ENCODE measurements at places on chromosomes 3 and 15.

GRCh38 chr3:95798628-95799027 is 1015.8 kb upstream of the EPHA6 start:
- DNase-seq: no peak

GRCh38 chr15:47398594-47398993 is 318.7 kb upstream of the SEMA6D start:
- DNase-seq: no peak

- DNase-seq: no peak
Measured at GRCh38 chr15:64610257-64610919, 150.0 kb downstream of the ZNF609 start.

GRCh38 chr3:156728267-156728985 is 54.0 kb downstream of the TIPARP start:
- DNase-seq: no peak

DNA sequence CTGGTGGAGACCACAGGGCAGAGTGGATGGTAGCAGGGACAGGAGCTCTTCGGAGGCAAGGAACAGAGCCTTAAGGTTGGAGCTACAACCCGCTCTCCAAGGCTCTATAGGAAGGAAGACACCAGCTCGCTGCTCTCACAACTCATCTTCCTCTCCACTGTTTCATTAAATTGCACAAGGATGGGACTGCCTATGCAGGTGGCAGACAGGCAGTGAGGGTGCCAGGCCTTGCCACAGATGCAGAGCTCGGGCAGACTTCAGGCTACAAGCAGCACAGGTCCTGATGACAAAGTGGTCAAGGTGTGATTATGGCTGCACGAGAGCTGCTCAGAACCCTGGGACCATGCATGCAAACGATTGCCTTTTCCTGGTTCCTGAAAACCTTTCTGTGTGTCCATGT is 144.6 kb downstream of the FOXP1 start:
- no peak for DNase-seq

DNA sequence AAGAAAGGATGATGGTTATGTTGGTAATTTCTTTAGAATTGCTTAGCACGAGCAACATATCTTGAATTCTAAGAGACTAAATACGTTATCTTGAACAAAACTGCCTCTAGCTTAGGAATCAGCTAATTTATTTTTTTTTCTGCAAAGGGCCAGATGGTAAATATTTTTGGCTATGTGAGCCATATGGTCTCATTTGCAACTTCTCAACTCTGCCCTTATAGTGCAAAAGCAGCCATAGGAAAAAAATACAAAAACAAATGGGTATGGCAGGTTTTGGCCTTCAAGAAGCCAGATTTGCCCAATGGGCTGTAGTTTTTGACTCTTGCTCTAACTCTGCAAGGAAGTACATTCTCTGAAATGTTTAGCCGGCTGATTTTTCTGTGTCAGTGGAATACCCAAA is 11.9 kb downstream of the OXSM start:
- no peak for DNase-seq

- no peak for DNase-seq
Measured at GRCh38 chr3:59553076-59553475, 503.3 kb upstream of the CFAP20DC start.

DNA sequence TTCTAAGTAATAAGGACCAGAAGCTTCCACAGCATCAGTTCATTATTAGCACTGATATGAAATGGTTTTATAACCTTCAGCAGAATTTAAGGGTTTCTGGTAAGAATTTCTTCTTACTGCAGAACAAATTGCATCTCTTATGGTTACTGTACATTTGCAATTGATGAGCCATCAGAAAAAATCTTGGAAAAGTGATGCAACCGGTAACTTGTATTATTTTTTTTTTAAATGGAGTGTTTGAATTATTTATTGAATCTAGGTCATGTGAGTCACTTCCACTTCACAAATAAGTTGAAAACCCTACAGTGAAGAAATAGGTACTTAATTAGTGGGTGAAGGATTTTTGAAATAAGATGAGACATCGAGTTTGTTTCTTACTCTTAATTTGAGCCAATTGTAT is 786.0 kb downstream of the TUSC7 start:
- no peak for DNase-seq

- DNase-seq: no peak
Measured at GRCh38 chr3:97201814-97202213, 387.4 kb downstream of the EPHA6 start.

GRCh38 chr3:119329551-119329950 is 35.4 kb downstream of the ARHGAP31 start:
- DNase-seq: no peak

DNA sequence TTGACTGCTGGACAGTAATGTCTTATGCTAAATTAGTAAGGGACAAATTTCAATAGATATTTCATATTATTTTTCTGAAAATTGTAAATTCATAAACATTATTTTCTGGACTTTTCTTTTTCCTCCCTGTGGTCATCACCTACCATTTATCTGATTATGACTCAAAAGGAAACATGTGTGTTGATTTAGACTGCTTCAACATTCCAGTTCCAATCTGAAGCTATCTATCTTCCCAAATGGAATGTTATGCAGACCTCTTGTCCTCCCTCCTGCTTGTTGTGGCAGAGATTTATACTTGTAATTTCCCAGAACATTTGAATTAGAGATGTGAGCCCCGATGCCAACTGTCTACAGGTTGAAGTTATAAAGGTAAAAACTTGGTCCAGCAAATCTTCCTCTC is 803.4 kb downstream of the TUSC7 start:
- no peak for DNase-seq

GRCh38 chr15:57890351-57890750 is 175.2 kb downstream of the ALDH1A2 start:
- no peak for DNase-seq

- no peak for DNase-seq
Measured at GRCh38 chr3:147369661-147370123, 36.7 kb downstream of the ZIC4 start.

GRCh38 chr3:194030372-194030771 is 105.6 kb upstream of the HES1 start:
- no peak for DNase-seq

DNA sequence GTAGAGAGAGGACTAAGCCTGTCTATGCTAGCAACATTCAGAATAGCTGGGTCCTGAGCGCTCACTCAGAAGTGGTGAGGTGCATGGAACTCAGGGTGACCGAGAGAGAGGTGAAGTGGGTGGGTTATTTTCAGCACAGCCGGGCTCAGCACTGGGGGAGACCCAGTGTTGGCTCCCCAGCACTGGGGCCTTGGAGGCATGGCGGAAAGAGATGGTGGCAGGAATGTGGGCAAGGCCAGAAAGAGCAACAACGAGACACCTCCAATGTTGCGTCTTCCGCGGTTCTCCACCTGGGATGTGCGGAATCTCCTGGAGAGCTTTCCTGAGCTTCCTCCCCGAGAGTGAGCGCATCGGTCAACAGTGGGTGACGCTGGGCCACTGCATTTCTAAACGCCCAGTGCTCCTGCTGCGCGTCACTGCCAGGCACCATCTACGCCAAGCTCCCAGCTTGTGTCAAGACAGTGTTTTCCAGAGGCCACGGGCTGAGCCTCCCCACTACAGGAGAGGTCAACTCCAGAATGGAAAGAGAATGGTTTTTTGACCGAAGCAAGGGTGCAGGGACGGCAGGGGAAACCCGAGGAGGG is 148.4 kb downstream of the ADAMTS17 start:
- DNase-seq: no peak

DNA sequence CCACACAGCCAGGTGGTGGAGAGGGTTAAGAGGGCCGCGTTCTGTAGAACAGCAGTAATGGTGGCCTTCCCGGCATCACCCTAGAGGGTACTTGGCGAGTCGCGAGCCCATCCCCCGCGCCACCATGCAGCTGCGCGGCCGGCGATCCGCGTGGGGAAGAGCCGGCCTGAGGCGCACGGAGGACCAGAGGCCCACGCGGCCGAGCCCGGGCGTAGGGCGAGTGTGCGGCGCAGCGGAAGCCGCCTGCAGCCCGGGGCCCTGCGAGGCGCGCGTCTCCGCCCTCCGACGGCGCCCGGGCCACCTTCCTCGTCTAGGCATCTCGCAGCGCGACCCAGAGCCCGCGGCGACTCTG is 423 bp downstream of the TKT start:
- DNase-seq: peak; percentile 32

GRCh38 chr3:162262129-162262528 is 765.5 kb downstream of the OTOL1 start:
- DNase-seq: no peak

DNA sequence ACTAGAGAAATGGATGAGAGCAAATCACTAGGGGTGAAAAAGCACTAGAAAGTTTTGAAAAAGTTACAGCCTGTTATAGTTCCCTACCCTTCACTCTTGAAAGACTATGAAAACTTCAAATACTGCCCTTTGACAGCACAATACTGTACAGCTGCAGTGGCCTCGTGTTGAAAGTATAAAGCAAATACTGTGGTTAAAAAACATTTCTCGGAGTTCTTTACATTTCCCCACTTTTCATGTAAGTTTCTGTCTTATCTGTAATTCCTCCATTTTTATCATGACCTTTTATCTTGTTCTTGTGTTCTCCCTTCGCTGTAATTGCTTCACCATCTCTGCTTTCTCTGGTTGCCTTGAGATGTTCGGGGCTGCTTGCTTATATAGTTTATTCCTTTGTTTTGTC is 423.8 kb upstream of the CFAP20DC start:
- DNase-seq: no peak

DNA sequence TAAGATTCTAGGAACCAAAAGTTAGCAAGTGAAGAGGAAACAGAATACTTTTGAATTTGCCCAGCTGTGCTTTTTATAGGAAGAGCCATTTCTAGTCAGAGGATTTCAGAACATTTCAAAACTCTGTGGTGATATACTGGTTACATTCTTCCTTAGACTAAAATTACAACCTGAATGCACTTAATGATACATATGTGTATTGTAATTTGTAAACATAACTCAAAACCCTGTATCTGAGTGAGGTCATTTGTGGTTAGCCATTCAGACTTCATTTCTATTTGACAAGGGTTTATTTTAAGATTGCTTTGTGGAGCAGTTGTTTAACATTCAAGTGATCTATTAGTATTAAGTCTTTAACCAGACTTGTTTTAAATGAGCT is 59.4 kb upstream of the TRIM71 start:
- peak; percentile 35 for DNase-seq

- DNase-seq: peak; percentile 19
Measured at GRCh38 chr3:158748237-158748828, 16.1 kb upstream of the RARRES1 start.

- peak; percentile 21 for DNase-seq
Measured at GRCh38 chr15:54571576-54571975, 593.3 kb downstream of the UNC13C start.

DNA sequence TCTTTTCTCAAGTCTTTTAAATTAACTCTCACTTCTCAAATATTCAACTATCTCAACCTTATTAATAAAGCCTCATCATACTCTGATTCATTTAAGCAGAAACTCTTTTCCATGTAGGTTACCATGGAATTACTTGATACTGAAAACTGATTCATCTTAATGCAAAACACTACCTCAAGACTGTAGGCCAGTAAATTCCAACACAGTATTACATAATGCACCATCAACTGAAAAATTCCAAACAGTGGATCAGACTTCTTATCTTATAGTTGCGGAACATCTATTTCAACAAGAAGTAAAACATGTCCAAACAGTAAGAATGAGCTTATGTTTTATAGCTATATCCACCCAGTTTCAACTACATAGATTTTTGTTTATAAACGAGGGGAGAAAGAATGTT is 124.5 kb downstream of the PEAK1 start:
- DNase-seq: no peak

DNA sequence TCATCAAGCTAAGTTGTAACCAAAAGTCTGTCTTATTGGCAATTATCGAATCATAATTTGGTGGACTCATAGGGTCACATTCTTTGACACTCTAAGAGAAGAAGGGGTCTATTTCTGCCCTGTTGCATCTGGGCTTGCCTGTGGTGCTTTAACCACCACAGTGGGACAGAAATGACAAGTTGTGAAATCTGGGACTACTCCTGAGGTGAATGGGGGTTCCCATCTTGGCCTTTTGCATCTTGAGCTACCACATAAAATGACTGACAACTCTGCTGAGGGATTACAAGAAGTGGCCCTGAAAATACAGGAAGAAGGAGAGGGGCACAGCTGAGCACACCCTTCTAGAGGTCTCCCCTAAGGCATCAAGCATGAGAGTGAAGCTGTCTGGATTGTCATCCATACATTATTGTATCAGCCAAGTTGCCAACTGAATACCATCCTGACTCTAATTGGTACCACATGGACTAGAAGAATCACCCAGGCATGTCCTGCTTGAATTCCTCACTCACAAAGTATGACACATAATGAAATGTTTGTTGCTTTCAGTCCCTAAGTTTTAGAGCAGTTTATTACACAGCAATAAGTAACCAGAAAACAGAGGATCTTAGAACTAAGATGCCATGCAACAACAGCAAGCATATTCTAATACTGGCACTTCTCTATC is 306.5 kb downstream of the ROBO1 start:
- no peak for DNase-seq

GRCh38 chr15:25439369-25439836 is 579 bp upstream of the UBE3A start:
- no peak for DNase-seq

DNA sequence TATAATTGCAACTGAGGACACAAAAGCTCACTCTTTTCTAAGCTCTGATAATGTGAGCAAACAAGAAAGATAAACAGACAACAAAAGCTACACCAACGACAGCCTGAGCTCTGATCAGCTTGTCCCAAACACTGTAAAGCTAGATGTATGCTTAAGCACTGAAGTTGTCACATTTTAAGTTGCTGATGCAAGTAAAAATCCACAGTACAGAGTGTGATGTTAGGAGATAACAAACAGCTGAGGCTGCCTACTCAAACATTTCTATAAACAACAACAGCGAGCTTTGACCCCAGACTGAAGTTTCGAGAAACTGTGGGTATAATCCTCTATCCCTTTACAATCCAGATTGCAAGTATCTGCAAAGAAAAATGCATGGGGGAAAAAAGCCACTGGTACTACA is 10.7 kb downstream of the MTHFS start:
- no peak for DNase-seq

All from KBM-7 (cell line).